ENCODE measurements at places on chromosomes 4 and X.

GRCh38 chrX:109732017-109732801, 848 bp downstream of the ACSL4 start:
- peak; percentile 3 for DNase-seq

- DNase-seq = no peak
Observed at GRCh38 chr4:139860435-139861024, 194.9 kb downstream of the MGST2 start.

DNA sequence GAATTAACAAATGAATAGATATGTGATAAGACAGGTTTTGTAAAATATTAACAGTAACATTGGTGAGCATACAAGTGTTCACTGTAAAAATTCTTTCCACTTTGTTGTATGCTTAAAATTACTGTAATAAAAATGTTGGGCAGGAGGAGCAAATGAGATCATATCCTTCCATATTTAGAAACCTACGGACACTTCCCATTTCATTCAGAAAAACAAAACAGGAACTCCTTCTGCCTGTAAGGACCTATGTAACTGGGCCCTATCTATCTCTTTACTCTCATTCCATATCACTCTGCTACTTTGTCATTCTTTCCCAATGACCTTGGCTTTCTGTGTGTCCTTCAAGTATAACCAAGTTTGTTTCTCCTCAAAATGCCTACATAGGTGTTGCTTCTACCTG, 53.7 kb upstream of the SLC39A8 start:
- no peak for DNase-seq

DNA sequence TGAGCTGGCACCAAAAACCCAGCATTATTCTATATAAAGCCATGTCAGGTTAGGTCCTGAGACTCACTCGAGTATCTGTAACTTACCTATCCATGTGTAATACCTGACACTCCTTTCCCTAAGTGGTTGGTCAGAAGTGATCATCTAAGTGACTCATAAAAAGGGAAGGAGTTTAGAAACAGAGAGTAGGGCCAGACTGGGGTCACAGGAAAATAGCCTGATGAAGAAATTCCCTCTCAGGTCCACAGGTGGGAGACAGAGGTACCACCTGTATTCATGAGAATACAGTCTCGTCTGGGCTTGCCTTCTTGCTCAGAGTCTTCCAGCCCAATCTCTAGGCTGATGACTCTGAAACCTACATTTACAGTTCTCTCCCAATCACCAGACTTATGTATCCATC, 161.8 kb upstream of the MAP3K15 start:
- DNase-seq = no peak

- no peak for DNase-seq
Observed at GRCh38 chr4:38982361-38983095, 49.7 kb downstream of the TMEM156 start.
